ENCODE measurements at places on chromosomes 5 and 9. TPM values are rescaled to one million over a fixed set of nuclear protein-coding genes. Genes with fewer than 3 reads are reported as not detected.
A peak's percentile ranks its signal among the peaks of the same experiment; 100 is the strongest.

- no peak for DNase-seq
Measured at GRCh38 chr5:93189707-93190120, 391.3 kb downstream of the NR2F1-AS1 start.

- DNase-seq, result no peak
Measured at GRCh38 chr5:157189223-157189622, 8.6 kb downstream of the ITK start.

DNA sequence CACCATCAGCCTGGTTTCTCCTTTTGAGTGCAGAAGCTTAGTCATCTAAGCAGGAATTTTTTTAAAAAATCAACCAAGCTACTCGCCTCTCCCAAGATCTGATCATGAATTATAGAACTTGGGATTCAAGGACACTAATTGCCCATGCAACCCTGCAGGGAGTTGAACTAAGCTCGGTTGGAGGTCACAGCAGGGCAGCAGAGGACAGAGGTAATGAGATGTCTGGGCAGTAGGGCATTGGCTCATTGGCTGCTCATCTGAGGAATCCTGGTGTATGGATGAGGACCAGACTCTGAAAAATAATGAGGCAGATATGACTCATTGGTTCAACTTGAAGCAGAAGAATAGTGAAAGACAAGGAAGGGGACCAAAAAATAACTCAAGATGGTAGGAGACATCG, 111.8 kb upstream of the TLE1 start:
- no peak for DNase-seq

RASGEF1C gene
- total RNA-seq, result 0.73 TPM

- no peak for DNase-seq
Measured at GRCh38 chr5:173291722-173292658, 36.2 kb downstream of the STC2 start.

- DNase-seq, result no peak
Measured at GRCh38 chr5:157366741-157367674, 93.0 kb upstream of the NIPAL4 start.

DNA sequence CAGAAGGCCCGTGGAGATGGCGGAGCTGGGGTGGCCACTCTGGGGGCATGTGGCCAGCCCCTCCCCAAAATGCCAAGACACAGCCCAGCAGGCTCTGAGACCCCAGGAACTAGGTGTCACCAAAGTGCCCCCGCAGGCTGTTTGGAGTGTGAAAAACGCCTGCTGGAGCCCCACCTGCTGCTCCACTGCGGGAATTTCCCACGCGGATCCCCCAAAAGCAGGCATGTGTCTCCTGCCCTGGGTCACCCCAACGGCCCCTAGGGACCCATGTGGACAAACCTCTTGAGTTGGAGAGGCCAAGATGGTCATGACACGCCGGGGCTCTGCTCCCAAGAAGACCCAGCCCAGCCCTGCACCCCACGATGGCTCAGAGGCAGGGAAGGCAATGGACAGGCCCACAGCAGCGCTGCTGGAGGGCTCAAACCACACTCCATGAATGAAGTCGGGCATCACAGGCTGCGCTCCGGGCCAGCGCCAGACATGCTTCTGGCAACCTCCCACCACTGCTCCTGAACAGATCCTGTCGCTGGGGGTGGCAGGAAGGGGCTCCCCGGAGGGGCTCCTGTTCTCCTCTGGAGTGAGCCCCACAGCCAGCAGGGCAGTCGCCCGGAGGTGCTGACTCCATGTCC, 15.3 kb downstream of the NOTCH1 start:
- no peak for DNase-seq

DNA sequence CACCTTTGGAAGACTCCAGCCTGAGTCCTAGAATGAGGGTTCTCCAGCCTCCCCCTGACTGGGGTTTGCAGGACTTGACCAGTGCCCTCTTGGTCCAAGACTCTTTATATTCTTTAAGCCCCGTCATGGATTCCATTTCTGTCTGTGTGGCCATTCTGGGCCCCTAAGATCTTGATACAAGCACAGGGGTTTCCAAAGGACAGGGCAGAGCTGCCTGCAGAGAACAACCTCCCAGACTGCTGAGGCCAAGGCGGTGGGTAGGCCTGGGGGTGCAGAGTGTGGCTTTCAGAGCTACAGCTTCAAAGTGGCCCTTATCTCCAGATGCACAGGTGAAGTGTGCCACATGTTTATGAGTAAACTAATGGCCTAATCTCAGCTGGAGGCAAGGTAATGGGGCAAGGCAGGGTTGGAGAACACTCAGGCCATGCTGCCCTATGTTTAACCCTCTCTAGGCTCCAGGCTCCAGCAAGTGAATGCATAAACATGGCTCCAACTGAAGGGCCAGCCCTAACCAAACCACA, 32.1 kb downstream of the FOXI1 start:
- DNase-seq, result no peak

PDZD2 gene
- 23.3 TPM for total RNA-seq

MVB12B gene
- total RNA-seq, result 8.2 TPM

GRCh38 chr5:912280-913091, 19.8 kb downstream of the TRIP13 start:
- DNase-seq, result peak; percentile 74

DNA sequence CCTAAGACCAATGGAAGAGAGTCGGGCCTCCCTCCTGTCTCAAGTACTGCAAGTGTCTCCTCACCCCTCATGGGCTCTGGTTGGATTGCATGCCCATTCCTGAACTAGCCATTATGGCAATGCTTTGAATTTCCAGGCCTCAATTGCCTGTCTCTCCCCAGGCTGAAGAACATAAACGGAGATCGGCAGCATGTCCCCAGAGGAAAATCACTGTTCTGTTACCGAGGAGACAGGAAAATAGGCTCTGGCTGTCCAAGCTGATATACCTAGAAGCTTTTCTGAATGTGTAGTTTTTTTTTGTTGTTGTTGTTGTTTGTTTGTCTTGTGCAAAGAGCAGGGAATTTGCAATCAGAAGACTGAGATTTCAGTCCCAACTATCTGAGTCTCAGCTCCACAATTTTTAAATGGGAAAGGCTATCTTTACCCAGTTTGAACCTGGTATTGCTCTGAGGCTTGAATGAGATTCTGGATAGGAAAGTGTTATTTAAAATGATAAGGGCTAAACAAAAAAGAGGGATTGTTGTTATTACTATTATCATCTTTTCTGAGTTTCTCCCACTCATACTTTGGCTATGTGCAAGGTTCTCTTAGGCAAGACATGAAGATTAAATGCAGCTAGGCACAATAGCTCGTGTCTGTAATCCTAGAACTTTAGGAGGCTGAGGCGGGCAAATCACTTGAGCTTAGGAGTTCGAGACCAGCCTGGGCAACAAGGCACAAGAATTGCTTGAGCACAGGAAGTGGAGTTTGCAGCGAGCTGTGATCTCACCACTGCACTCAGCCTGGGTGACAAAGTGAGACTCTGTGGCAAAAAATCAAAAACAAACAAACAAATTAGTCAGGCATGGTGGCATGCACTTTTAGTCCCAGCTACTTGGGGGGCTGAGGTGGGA, 77.2 kb upstream of the KLF9 start:
- no peak for DNase-seq

DNA sequence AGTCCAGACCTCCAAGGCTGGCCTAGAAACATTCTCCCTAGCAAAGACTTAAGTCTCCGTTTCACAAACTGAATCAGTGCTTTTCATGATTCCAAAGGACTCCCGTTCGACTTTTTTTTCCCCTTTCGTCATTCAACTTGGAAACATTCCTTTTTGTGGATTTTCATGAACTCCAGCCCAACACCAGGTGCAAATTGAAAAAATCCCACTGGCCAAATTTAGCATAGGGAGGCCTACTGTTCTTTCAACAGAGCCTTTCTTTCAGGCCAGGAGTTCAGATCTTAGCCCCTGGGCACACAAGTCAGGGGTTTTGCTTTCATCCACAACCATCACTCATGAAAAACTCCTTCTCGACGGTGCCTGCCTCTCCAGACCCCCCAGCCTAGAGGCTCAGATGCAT, 285.3 kb downstream of the PIK3R1 start:
- DNase-seq, result no peak

GRCh38 chr5:179258001-179258921, 87.0 kb downstream of the ADAMTS2 start:
- DNase-seq, result no peak

GRCh38 chr9:21817176-21817575, 14.7 kb downstream of the MTAP start:
- DNase-seq, result no peak

PLAC8L1 gene
- total RNA-seq, result not detected

GRCh38 chr5:138725818-138726416, 27.3 kb upstream of the CTNNA1 start:
- DNase-seq, result no peak

DNA sequence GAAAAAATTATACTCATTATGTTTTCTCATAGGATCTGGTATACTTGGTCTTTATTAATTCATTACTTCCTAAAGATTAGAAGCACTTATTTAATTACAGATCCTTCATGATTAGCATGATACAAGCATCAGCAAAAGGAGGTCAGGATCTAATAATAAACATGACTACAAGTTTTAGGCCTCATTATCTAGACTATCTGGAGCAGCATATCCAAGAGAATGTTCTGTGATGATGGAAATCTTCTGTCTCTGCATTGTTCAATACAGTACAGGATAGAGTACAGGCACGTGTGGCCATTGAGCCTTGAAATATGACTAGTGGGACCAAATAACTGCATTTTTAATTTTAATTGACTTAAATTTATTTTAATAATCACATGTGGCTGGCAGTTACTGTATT, 21.2 kb downstream of the SETX start:
- DNase-seq, result no peak
